ENCODE measurements at places on chromosomes 7 and 10.

DNA sequence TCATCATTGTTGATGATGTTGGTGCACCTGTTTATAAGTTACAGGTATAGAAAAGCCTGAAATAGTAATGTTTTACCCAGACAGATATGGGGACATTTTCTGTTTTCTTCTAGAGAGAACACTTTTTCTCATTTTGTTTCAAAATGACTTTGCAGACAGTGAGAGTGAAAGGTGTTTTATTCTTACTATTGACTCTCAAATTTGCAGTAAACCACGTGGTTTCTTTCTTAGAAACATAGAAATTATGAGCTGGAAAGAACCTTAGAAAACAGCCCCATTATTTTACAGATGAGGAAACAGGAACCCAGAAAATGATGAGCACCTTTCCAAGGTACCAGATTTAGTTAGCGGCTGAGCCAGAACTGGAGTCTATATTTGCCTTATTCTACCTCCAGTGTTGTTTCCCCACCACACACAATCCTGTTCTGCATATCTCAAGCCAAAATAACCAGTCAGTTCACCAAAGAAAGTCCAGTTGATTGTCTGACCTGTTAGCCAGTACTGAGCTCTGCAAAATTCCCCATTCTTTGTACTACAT is 138.9 kb upstream of the AHR start:
- peak; percentile 30 for DNase-seq

- no peak for DNase-seq
Observed at GRCh38 chr7:26451997-26452396, 160.3 kb downstream of the SNX10 start.

DNA sequence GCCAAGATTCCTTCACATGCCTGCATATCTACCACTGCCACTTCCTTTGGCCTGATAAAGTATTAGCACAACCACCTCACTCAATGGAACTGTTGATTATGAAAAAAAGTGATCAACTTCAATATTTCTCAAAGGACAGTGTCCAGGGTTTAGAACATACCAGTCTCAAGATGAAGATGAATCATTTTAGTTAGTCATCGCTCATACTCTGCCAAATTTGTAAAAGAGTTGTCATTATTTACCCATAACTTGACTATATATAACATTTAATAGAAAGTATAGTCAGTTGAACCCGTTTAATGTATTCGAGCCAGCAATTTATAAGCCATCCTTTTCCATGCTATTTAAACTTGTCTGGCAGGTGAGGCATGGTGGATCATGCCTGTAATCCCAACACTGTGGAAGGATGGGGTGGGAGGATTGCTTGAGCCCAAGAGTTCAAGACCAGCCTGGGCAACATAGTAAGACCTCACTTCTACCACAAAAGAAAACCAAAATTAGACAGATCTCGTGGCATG is 33.2 kb downstream of the SPAM1 start:
- DNase-seq = no peak

DNA sequence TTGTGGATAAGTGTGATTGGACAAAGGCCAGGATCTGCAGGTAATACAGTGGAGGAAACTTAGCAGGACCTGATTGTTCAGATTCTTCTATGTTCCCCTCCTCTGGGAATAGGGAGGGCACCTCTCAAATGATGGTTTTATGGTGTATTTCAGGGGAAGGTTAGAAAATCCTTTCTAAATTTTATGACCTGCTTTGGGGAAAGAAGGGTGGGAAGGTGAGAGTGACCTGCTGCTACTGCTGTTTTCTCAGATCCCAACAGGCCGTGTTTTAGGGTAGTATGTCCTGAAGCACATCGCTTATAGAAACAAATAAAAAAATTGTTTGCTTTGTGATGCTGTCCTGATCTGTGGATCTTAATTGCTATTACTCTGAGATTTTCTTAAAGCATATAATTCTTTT is 404.1 kb upstream of the GALNT17 start:
- DNase-seq = no peak

DNA sequence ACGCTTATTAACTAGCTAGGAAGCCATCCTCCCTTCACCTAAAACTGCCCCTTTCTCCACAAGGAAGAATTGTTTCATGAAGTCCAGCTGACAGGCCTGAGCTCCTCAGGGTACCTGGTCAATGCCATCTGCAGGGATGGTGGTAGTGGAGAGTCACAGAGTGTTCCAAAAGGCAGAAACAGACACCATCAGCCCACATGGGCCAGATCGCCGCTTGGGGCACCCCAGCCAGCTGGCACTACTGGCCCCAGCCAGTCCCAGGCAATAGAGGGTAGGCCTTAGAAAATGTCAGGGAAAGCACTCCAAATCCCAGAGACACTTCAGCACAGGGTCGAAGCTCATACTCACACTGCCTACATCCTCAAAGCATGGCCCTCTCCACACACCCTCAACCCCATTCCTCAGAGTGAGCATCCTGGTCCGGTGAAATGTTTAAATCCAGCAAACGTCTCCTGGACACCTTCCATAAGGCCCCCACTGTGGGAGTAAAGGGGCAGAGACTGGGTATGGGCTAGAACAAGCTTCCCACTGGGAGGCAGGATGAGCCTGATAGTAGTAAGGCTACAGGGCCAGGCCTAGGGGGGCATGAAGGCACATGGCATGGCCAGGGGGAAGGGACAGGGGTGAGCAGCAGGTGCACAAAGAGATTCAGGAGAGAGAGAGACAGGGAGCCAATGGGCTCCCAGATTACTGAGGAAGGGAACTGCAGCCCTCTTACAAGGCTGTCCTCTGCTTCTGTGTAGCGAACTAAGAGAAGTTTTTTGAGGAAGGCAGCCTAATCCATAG is 1.9 kb downstream of the LRRC20 start:
- no peak for DNase-seq

- no peak for DNase-seq
Observed at GRCh38 chr10:33557313-33557712, 222.8 kb upstream of the NRP1 start.

DNA sequence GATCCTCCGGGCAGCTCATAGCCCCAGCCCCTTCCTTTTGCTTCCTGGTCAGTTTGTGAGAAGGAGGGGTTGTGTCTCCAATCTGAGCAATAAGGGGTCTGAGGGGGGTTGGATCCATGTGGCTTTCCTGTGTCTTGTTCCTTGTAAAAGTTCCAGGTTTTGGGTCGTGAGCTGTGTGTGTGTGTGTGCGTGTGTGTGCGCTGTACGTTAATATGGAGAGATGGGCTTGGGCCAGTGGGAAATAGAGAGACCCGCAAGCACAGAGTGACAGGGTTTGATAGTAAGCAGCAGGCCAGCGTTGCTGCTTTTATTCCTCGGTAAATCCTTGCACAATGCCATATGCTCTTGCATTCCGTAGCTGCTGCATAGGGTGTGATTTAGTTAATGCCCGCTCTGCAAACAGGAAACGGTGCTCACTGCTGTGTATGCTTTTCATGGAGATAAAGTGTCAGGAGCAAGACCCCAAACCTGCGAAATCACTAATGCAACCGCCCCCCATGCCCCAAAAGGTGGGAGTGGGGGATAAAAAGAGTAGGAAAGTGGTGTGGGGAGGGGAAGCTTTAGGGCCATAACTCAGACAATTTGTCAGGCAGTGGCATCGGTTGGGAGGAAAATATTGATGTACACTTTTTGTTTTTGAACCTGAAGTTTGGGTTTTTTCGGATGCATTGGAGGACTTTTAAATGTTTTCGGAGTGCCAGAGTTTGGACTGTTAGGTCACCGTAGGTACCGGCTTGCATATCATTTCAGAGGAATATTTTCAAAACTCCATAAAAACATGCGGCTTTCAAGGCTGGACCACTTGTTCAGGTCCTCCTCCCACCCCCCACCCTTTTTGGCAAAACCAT is 108.7 kb downstream of the TCF7L2 start:
- no peak for DNase-seq

DNA sequence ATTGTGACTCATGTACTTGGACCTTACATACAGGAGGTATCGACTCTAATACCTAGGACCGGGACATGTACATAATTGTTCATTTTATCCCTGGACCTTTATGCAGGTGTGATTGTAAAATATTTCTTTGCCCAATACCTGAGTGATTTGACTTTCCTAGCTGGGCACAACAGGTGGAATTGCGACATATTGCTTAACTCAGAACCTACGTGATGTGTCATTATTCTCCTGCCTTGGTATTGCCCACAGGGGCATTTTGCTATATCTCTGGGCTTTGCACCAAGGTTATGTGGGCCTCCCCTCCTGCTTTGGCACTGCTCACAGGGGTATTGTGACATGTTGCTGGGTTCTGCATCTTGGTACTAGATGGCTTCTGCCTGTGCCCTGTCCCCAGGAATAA is 23.9 kb upstream of the ZNF107 start:
- no peak for DNase-seq

DNA sequence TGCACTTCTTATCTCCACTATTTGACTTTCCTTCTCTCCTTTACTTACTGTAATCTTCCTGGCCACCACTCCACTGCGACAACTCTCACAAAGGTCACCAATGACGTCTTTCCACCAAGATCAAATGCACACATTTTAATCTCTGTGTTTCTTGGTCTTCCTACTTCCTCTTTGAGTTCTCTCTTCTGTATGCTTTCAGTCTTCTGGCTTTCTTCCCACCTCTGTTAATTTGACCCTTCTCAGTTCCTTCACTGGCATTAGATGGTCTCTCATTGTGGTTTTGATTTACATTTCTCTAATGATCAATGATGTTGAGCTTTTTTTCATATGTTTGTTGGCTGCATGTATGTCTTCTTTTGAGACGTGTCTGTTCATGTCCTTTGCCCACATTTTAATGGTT is 31.9 kb downstream of the FAM107B start:
- peak; percentile 20 for DNase-seq

GRCh38 chr10:124559372-124560132 is 97.9 kb downstream of the LHPP start:
- no peak for DNase-seq

- no peak for DNase-seq
Observed at GRCh38 chr7:130673066-130673465, 4.5 kb upstream of the COPG2 start.

DNA sequence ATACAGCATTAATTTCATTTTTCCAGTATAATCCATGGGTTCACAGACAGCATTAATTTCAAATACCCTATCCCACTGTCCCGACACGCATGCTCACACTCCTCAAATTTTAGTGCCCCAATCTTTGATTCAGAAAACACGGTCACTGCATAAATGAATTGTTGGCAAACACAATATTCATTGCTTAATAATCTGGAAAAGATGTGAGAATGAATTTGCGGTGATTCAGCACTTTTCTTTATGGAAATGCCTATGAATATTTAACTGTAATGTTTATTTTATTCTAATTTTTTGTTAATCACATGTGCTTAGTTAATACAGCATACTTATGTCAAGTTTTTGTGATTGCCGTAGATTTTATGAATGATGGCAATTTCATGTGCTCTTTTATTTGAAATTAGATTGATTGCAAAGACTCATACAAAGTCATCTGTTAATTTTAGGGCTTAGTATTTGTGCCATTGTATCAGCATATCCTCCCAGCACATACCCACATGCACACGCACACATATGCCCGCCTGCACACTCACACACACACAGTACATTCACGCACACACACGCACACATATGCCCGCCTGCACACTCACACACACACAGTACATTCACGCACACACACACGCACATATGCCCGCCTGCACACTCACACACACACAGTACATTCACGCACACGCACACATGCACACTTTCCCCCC is 35.1 kb downstream of the MACROH2A2 start:
- DNase-seq = no peak

GRCh38 chr7:2681929-2682799 is 5.8 kb upstream of the AMZ1 start:
- no peak for DNase-seq

DNA sequence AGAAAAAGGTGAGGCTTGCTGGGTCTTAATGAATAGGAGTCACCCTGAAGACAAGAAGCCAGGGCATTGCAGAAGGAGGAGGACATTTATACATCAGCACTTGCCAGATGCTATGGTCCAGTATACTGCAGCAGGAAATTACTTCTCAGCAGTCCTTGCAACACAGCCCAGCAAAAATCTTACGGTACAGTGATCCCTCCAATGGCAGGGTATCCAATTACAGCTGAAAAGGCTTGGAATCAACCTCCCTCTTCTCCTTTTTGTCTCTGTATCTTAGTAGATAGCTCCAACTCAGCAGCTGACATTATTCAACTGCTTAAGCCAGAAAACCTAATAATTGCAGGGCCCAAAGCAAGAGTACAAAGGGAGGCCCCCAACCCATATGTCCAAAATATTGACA is 128.3 kb upstream of the COBL start:
- no peak for DNase-seq

DNA sequence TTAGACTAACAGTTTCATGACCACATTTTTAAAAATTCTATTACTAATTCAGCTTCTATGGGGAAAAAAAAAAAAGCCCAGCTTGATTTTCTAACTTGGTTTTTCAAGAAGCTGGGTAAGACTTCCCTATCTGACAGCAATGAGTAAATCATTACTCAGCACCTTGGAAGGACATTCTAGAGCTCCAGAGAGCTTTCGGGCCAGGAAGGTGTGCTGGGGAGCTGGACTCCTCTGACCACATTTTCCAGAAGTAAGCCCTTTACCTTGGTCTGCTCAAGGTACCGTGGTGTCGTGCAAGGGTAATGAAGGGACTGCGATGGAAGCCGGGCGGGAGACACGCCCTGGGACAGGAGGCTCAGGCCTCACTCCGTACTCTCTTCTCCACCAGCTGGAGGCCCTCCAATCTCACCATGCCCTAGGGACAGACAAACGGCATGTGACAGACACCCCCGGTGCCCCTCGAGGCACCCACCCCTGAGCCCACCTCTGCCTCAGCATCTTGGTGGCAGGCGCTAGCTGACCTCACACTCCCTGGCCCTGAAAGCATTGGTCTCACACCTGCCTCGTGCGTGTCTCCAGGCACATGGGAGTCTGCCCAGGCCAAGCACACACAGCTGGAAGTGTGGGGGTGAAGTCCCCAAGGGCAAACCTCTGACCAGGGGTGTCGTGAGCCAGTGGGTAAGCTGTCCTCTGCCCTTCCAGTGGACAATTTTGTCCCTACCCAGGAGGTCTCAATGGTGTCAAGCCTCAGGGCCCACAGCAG is 152.1 kb downstream of the OAT start:
- DNase-seq = no peak

DNA sequence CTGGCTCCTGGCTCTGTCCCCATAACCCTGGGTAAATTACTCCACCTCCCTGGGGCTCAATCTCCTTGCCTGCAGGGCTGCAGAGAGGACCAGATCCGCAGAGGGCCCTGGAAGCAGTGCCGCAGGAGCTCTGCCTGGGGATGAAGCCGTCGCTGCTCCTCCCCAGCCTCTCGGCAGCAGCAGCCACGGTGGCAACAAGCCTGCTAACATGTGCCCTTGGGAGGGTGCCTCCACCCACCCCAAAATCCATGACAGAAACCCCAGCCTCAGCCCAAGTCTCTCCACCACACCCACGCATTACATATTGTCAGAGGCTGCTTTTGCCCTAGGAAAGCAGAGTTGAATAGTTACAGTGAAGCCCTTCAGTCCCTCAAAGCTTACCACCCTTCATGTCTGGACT is 486.4 kb upstream of the FOXK1 start:
- no peak for DNase-seq

GRCh38 chr7:134362587-134363483 is 46.1 kb upstream of the SLC35B4 start:
- no peak for DNase-seq
